HT-29 (cell line): ENCODE measurements at places on chromosomes 7 and 10. TPM values are rescaled to one million over a fixed set of nuclear protein-coding genes. Genes with fewer than 3 reads are reported as not detected.
A peak's percentile ranks its signal among the peaks of the same experiment; 100 is the strongest.

Gene CYP3A4
- total RNA-seq: not detected in 2 replicates

- DNase-seq: peak; percentile 23
Observed at GRCh38 chr10:102504179-102504975, 605 bp downstream of the SUFU start.

DNA sequence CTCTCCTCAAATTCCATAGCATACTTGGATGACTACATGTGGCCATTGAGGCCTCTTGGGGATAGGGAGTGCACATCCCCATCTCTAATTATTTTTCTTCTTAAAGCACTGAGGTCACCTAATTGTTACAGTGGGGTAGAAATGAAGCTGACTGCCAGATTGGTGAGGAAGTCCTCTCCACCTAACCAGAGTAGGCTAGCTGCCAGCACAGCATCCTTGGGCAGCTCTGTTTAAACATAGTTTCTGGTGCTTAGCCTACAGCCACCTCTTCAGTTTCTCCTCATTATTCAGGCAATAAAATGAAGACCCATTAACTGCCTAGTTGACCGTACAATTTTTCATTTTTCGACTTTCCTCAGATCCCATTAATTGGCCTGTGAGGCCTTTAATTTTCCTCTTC is 104.6 kb downstream of the MLLT10 start:
- no peak for DNase-seq

DNA sequence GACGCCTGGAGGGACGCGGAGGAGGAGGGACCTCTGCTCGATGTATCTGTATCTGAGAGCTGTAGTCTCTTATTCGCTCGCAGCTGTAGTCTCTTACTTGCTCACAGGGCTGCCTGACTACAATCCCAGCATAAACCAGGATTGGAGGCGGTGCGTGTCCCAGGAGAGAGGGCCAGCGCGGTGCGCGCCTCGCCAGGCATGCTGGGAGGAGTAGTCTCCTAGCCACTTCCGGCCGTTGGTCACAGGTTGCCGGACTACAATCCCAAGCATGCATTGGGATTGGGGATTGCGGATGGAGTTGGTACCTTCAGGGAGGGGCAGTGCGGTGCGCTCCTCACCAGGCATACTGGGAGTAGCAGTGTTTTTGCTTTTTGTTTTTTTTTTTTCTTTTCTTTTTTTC is 421.7 kb upstream of the NUPR2 start:
- no peak for DNase-seq

DNA sequence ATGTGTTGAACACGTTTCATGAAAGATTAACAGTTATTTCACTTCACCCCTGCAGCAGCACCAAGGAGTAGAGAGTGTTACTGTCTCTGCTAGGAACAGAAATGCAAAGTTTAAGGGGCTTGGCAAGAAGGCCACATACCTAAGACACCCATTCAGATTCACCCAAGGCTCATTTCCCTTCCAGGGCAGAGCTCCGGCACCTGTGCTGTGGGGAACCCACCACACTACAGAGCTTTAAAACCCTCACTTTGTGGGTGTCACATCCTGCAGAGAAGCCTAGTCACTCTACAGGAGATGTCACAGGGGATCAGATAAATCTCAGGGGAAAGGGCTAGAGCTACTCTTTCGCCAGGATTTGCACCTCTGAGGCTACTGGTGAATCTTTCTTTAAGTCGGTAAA is 176.1 kb upstream of the KLF6 start:
- no peak for DNase-seq

GRCh38 chr10:103276896-103277712 is at the start of gene INA:
TSS of gene INA (plus strand) at chr10:103277138. CDS start at chr10:103277212, 74 bp downstream.
- DNase-seq: no peak

GRCh38 chr10:117677890-117678500 is 135.4 kb downstream of the EMX2 start:
- DNase-seq: no peak

Gene H2BK1
- not detected in 2 replicates for total RNA-seq

GRCh38 chr10:121791761-121792160 is 136.1 kb downstream of the ATE1 start:
- no peak for DNase-seq

DNA sequence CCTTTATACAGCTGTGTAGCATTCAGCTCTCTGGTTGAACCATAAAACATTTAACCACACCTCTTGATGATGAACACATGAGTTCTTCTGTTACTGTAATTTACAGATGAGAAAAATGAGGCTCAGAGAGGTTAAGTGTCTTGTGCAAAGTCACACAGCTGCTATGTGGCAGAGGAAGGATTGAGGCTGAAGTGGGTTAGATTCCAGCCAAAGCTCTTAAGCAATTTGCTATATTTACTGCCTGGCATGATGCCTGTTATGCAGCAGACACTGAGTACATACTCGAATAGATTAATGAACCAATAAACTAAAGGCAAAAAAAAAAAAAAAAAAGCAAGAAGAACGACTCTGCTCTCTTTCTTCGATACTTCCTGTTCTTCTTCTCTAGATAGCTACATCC is 35.7 kb downstream of the GFRA1 start:
- no peak for DNase-seq

Gene TUBB8
- not detected in 2 replicates for total RNA-seq

DNA sequence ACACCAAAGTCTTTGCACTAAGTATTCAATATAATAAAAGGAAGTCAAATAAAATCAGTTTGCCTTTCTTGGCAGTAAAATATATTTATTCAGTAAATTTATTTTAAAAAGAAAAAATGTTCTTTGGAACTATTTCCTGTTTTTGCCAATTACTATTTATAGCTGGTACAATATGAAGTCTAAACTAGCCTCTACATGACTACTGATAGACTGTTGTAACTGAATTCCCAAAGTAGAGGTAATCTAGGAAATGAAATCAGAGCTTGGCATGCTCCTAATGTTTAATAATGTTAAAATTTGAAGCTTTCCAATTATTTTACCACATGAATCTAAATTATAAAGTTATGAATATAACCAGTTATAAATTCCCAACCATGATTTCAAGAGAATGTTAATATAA is 385.5 kb downstream of the SEMA3D start:
- no peak for DNase-seq

Gene ZMIZ1
- total RNA-seq: 21.0 and 27.5 TPM in 2 replicates

Gene GTF2IRD1
- 34.6 and 41.5 TPM in 2 replicates for total RNA-seq

GRCh38 chr7:27254625-27255024 is 12.0 kb downstream of the EVX1 start:
- DNase-seq: no peak

GRCh38 chr7:118352867-118353453 is 128.5 kb downstream of the ANKRD7 start:
- DNase-seq: peak; percentile 63

DNA sequence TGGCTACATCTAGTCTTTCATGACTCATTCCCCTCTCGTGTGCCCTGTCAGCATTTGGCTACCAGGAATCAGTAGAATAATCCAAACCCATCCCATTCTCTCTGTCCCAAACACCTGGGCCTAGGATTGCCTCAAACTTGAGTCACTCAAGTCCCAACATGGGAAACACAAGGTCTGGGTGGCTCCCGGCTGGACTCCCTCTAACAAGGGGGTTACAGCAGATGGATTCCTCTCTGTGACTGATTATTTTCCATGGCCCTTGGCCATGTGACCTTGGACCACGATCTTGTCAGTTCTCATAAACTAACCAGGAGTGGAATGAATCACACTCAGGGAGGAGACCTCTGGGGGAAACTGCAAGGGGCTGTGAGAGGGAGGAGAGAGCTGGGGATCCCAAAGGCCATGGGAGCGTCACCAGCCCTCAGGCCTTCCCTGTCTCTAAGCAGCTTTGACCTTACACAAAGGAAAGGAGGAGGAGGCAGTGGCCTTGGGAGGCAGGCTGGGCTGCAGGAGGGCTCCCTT is 533.1 kb downstream of the KCNMA1 start:
- no peak for DNase-seq

Gene FAM25C
- total RNA-seq: not detected in 2 replicates

Gene UCMA
- not detected in 2 replicates for total RNA-seq

DNA sequence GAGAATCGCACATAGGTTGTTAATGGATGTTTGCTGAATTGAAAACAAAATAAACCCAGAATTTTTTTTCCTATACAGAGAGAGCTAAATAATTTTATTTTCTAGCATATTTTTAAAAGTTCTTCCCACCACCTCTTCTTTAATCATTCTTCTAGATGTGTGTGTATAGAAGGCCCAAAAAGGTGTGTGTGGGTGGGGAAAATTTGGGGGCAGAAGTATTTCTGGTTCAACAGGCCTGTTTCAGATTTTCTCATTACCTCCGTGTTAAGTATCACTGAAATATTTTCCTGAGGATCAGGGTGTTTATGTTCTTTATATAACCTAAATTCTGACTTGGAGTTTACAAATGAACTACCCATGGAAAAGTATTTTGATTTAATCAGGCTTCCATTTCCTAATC is 144.2 kb upstream of the ZNF804B start:
- no peak for DNase-seq

DNA sequence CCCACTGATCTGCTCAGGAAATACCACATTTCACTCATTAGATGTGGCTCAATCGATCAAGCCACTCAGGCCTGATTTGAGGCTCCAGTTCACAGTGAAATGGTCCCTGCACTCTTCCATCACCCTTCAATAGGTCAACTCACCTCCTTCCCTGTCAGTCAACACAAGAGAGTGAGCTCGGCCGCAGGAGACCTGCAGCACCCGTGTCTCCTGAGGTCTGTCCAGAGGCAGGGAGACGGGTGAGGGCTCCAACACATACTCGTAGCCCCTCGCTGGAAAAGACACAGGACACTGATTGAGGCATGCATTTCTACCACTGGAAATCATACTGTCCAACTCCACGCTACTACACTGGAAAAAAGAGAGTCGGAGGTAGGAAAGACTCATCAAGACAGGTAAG is 7.1 kb downstream of the RCC1L start:
- DNase-seq: no peak

DNA sequence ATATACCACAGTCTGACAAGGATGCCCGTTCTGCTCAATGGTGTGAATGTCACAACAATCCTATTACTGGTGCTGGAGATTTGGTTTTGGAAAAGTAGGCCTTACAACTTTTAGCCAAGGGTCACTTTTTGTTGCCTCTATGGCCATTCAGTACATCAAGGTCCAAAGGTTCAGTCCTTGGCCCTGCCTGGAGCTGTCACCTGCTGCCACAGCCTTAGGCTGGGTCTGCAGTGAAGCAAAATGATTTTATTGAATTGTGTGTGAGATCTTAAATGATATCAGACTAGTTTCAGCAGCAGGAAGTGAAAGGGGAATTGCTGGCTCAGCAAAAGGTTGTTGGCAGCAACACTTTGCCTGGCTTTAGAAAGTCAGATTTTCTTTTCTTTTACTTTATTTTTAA is 427.6 kb downstream of the THSD7A start:
- DNase-seq: no peak

Gene PTPN20
- total RNA-seq: not detected in 2 replicates

GRCh38 chr7:152894295-152895170 is 135.0 kb downstream of the ACTR3B start:
- peak; percentile 43 for DNase-seq

Gene GPR26
- total RNA-seq: not detected in 2 replicates

- DNase-seq: no peak
Observed at GRCh38 chr7:25261545-25262140, 33.4 kb upstream of the NPVF start.

GRCh38 chr10:12978891-12979290 is 22.6 kb downstream of the CCDC3 start:
- no peak for DNase-seq
